ENCODE measurements at places on chromosomes 16 and 17.

- DNase-seq, result no peak
Measured at GRCh38 chr16:63530208-63530607, 1494.0 kb upstream of the CDH8 start.

GRCh38 chr16:86337138-86337537 is 173.2 kb upstream of the FOXF1 start:
- no peak for DNase-seq

DNA sequence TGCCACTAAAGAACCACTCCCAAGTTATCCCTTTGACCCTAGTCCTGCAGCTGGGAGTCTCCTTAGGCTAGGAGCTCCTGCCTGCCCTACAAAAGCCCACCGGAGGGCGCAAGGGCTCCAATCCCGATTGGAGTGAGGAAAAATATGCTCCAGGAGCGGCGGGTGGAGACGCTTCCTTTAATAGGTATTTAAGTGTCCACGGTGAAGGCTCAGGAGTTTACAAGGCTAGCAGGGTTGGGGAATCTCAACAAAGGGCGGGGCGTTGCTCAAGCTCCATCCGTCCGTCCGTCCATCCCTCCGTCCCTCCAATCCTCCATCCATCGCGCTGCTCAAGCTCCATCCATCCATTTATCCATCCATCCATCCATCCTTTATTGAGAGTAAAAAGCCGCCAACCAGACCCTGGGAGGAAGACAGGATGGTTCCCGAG is 556 bp upstream of the SPNS1 start:
- DNase-seq, result peak; percentile 7

- DNase-seq, result no peak
Measured at GRCh38 chr16:80912651-80913050, 94.0 kb downstream of the CMC2 start.

GRCh38 chr17:42760652-42761581 is at the start of gene RAMP2:
RAMP2 (plus strand) TSS chr17:42761227; CDS start chr17:42761262, 35 bp downstream.
- DNase-seq, result no peak

DNA sequence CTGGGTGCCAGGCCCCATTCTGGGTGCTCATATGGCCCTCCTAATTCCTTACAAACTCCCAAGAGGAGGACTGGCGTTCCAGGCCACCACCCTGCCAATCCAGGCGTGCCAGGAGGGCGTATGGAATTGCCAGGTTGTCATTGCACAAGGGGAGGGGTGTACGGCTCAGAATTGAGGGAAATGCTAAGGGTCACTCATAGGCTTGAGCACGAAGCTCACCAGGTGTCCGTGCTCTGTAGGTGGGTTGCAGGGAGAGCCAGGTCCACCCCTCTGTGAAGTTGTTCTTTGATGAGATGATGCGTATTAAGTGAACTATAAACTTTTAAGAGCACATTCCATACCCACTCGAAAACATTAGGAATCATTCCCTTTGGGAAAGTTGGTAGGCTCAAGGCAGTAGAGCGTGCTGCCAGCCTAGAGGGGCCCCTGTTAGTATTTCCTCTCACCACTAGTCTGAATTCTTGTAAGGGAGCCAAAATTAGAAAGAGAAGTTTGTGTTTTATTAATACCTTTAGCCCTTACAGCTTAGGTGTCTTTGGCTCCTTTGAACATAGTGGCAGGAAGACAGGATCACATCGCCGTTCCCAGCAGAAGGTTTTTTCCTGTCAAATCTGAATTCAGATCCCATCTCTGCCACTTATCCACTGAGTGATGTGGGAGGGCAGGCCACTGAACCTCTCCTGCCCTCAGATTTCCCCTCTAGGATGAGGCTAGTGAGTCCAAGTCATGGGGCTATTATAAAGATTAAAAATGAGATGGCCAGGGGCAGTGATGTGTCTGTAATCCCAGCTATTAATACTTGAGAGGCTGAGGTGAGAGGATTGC is 38.7 kb upstream of the NFAT5 start:
- no peak for DNase-seq

DNA sequence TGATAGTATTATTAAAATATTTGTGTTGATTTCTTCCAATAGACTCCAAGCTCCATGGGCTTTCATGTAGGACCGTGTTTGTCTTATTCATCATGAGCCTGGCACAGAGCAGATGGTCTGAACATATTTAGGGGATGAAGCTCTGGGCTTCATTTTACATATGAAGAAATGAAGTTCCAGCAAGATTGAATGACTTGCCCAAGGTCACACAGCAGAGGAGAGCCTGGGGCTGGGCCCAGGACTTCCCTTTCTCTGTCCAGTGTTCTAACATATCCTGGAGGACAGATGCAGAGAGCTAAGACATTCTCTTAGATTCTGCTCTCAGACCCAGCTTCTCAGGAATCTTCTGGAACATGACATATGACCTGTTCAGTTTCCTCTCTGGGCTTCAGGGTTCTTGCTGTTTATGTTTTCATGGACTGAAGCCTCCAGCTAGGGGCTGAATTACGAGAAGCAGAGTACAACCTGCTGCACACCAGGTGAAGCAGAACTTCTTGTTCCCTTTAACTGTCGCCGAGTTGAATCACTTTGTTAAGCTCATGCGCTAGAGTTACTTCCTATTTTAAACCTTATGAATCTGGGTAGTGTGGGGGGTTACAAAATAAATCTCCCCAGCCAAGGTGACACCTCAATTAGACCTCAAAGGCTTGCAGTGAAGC is 53.6 kb downstream of the GPRC5B start:
- no peak for DNase-seq

GRCh38 chr16:17408296-17408695 is 62.5 kb downstream of the XYLT1 start:
- DNase-seq, result no peak

GRCh38 chr16:86899151-86899550 is 320.8 kb downstream of the FOXL1 start:
- DNase-seq, result no peak

DNA sequence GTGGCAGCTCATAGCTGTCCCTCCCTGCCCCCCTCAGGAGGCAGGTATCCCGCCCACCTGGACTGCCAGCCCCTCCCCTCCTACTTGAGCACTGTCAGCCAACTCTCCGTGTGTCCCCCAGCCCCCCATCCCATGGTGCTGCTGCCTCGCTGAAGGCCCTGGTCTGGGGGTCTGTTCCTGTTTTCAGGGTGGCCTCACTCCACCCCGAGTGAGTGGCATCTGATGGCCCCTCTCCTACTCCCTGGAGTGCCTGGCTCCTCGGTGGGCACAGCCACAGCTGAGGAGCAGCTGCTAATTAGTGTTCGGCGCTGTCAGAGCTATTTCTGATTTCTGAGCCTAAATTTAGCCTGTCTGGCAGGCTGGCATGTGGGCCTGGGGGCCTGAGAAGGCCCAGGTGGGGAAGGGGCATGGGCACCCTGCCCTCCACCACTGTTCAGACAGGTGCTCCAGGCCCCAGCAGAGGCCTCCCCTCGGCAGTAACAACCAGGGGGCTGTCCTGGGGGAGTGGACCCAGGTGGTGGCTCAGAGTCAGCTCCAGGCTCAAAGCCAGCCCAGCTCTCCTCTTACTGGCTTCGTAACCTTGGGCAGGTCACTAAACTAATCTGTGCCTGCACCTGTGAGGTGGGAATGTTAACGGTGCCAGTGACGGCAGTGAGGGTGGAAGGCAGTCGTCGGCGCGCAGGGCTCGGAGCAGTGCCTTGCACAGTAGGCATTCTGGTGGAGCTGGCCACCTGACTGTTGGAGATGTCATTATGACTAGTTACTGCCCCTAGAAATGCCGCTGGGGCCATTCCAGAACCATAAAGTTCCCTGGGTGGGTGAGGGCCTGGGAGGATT is 6.5 kb downstream of the FMNL1 start:
- no peak for DNase-seq

GRCh38 chr17:19433255-19433654 is 22.2 kb downstream of the RNF112 start:
- DNase-seq, result no peak

- no peak for DNase-seq
Measured at GRCh38 chr17:66733759-66734158, 101.2 kb upstream of the CACNG5 start.

GRCh38 chr16:68130520-68130919 is 45.4 kb downstream of the NFATC3 start:
- DNase-seq, result no peak

- no peak for DNase-seq
Measured at GRCh38 chr16:67546761-67547422, 15.4 kb upstream of the CTCF start.

- no peak for DNase-seq
Measured at GRCh38 chr17:3613124-3613523, 3.9 kb upstream of the TRPV1 start.

DNA sequence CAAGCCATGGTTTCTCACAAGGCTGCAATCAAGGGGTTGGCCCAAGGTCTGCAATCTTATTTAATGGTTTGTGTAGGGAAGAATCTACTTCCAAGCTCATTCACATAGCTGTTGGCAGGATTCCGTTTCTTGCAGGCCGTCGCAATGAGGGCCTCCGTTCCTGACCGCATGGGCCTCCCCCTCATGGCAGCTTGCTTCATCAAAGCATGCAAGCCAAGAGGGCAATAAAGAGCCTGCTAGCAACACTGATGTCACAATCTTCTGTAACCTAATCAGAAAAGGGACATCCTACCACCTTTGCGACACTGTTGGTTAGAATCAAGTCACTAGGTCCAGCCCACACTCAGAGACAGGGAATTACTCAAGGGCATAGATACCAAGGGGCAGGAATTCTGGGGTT is 95.5 kb downstream of the CCT6B start:
- DNase-seq, result no peak

- DNase-seq, result no peak
Measured at GRCh38 chr17:63701868-63702720, 2.2 kb upstream of the LIMD2 start.

GRCh38 chr17:66730461-66730923 is 104.4 kb upstream of the CACNG5 start:
- DNase-seq, result no peak

GRCh38 chr16:66623755-66624154 is 19.3 kb downstream of the CMTM3 start:
- DNase-seq, result no peak

DNA sequence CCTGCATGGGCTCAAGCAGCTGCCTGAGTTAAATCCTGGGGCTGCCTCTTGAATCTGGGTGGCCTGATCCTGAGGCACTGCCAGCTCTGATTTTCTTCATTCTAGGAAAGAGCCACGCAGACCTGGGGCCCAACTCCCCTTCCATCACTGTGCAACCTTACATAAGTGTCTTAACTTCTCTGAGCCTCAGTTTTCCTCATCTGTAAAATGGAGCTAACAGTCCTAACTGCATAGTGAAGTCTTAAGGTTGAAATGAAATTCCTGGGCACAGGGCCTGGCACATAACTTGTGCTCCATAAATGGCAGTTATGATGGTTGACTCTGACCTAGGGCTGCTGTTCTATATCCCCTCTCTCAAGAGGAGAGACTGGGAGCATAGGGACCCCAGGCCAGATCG is 236.6 kb downstream of the GSG1L start:
- DNase-seq, result no peak

All from AG09309 (cell line).